ENCODE measurements at places on chromosomes 4 and X.

GRCh38 chr4:18404642-18405041 lies 383.1 kb upstream of the LCORL start:
- DNase-seq: no peak

DNA sequence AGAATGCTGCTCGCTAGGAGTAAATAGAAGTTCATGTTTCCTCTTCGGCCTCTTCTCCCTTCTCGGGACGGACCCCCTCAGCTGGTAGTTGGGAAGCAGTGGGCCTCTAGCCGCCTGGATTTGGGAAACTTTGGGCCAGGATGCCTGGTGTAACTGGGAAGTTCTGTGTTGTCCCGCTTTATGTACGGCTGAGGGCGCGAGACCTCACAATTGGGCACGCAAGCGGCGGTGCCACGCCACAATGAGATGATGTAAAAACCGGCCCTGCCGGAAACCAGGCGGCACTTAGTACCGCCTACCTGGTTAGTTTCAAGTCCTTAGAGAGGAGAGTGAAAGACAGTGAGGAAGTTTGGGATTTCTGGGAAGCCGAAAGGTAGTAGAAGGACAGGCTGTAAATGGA lies at the start of gene CT83:
Gene CT83 (minus strand): TSS at position 155 of the 400 bp plus-strand sequence. CDS start 120 bp downstream, at position 35.
- no peak for DNase-seq

DNA sequence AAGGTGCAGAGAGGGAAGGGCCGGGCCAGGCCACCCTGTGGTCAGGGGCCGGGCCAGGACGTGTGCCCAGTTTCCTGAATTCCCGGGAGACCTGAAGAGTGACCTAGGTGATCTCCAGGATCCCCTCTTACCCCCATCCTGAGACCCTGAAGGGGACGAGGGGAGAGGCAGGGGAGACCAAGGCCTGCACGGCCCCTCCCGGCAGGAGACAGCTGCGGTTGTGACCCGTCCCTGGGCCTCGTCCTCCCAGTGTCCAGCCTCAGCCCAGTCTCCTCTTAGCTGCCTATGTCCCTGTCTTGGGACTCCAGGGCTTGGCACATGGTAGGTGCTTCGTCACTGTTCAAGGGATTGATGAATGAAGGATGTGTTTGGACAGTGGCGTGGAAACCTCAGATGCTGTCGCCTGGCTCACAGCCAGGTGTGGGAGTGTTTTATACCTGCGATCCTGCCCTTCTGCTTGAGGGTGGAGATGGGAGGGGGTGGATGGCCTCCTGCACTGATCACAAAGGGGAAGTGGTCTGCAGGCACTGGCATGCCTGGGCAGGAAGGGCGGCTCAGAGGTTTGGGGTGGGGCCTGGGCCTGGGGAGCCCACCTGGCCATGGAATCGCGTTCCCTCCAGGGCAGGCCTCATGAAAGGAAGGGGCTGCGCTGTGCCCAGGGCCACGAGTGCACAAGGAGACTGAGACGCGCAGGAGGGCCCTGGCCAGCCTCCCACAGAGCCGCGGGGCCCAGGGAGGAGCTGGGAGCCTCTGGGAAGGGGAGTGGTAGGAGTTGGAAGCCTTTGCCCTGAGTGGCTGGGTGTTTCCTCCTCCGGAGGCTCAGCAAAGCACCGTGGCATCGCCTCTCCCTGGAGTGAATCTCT lies 6.9 kb downstream of the SH3TC1 start:
- DNase-seq: no peak

GRCh38 chr4:70903291-70903603 lies 1.1 kb downstream of the MOB1B start:
- DNase-seq: no peak

DNA sequence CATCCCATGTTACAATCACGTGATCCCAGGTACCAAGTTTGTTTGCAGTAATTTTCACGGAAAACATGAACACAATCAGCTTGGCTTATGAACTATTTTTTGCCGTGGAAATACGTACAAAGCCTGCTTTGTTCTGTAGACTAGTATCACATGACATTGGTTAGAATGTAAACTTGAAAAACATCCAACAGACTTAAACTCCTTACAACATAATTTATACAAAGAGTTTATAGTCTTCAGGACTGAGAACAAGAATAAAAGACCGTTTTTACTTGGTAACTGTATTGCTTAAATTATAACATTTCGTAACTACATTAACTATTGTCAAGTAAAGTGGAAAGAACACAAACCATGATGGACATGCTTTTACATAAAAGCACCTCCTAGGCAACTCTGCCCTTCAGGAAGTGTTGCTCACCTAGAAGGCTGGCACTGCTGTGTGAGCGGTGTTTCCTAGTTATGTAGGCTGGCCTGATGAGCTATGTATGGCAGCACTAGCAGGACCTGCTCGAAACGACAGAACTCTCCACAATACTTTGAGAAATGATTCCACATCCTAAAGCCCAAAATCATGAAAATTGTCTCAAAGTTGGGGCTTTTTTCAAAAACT lies 41.8 kb upstream of the WDR1 start:
- DNase-seq: no peak

- DNase-seq: no peak
Observed at GRCh38 chr4:164154416-164154815, 599.5 kb upstream of the SMIM31 start.

- no peak for DNase-seq
Observed at GRCh38 chr4:58050439-58050838, 940.3 kb upstream of the IGFBP7 start.

- DNase-seq: no peak
Observed at GRCh38 chr4:10347815-10348214, 109.4 kb downstream of the ZNF518B start.

- DNase-seq: peak; percentile 0
Observed at GRCh38 chrX:137236837-137237236, 203.0 kb upstream of the GPR101 start.

- DNase-seq: no peak
Observed at GRCh38 chr4:151147000-151147399, 47.6 kb downstream of the RPS3A start.

GRCh38 chr4:180437601-180438000 lies 1805.6 kb upstream of the TENM3 start:
- no peak for DNase-seq

DNA sequence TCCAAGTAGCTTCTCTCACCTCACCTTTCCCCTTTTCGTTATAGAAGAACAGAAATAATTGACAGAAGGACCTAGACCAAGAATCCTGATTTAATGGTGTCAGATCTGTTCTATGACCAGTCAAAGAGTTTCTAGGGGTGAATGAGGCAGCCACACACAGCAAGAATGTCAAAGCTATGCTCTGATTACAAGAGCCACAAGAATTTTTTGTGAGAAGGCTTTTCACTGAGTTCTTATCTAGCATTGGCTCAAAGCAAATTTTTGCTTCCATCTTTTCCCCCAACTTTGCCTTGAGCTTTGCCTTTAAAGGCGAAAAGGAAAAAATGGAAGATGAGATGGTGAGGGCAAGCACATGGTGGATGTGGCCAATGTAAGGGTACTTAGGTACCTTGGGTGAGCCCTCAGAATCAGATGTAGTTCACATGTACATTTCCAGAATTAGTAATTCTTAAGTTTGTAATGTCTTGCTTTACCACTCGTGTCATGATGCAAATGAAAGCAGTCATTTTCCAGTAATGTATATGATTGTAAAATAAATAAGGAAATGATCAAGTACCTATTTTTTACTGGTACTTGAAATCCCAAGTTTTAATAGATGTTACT lies 23.5 kb downstream of the FMR1 start:
- DNase-seq: no peak

DNA sequence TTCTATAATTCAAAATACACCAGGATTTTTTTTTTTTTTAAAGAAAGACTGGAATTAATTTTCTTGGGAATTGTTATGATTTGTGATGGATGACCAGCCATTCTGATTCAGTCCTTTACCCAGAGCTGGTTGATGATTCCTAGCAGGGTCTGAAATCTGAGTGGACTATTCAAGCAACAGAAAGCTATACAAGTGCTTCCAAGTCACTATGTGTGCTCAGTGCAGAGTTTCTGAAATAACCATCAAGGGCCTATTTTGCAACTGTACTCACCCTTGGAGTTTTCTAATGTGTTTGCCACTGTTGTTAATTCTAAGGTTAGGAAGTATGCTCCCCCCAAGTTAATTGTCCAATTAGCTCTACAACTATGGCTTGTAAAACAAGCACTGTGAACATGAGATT lies 137.7 kb upstream of the RAPGEF2 start:
- no peak for DNase-seq

DNA sequence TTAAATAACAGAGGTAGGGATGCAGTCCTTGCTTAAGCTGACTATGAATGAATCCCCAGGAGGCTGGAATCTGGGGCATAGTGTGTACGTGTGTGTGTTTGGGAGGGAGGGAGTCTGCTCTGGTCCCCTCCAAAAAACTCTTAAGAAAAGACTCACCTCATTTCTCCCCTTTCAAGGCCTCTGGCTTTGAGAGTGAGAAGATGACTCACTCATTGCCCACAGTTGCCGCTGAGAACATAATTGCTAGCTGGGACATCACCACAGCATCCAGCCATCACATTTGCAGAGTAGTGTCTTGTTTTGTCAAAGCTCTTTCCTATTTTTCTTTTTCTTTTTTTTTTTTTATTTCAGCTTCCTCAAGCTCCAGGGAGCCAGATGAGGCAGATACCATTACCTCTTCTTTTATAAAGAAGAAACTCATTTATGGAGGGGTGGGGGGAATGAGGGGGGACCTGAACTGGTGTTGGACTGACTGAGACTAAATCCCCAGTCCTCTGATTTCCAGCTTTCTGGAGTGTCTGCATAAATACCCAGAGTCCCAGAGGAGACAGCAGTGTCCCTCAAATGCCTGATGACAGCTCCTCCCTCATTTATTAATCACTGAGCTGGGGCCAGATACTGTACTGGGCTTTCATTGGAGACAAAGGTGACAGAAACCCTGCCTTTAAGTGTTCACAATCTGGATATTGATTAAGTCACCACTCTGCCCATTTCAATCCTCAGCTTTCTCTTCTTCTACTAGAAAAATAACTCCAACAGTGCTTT lies 61.9 kb upstream of the LAS1L start:
- peak; percentile 70 for DNase-seq

- DNase-seq: no peak
Observed at GRCh38 chr4:3715061-3715854, 50.9 kb upstream of the ADRA2C start.

DNA sequence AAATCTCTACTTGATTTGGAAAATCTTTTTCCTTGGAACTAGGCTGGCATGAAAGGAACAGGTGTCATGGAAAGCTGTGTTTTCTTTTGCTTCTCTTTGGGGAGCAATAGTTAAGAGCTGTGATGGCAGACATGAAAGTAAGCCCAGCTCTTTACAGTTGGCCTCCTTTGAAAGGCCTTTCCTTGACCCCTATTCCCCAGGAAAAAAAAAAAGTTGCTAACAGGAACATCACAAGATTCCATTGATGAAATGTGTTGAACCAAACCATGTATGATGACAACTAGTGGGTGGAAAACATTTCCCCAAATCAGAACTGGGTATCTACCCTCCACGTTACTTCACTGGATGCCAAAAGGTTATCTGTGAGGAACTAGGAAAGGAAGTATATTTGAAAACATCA lies 190.7 kb upstream of the RPL34 start:
- DNase-seq: no peak

- no peak for DNase-seq
Observed at GRCh38 chrX:117910216-117910615, 206.4 kb downstream of the KLHL13 start.

GRCh38 chr4:26410385-26411293 lies 79.6 kb downstream of the CCKAR start:
- peak; percentile 68 for DNase-seq

GRCh38 chr4:140084385-140084784 lies 69.6 kb downstream of the MAML3 start:
- no peak for DNase-seq
